HS-27A (cell line): ENCODE measurements at places on chromosomes 5 and 9.

GRCh38 chr5:20241351-20241750 is 253.4 kb upstream of the CDH18 start:
- no peak for DNase-seq

- DNase-seq = no peak
Measured at GRCh38 chr9:84880835-84881234, 211.3 kb downstream of the NTRK2 start.

DNA sequence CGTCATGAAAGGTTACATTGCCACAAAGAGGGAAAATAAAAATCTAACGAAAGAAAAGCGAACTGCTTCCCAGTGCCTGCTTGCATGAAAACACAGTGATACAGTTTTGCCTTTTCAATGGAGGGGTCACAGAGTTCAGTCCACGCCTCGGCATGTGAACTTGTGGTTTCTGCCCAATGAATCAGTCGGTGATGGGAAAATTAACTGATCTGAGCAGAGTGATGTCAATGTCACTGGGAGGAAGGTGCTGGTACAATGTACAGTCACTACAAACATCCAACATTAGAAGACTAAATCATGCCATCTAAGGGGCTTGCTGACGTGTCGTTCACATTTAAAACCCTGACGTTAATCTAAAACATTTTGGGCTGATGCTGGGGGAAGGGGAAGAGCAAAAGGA is 151.8 kb upstream of the MSX2 start:
- DNase-seq = no peak

DNA sequence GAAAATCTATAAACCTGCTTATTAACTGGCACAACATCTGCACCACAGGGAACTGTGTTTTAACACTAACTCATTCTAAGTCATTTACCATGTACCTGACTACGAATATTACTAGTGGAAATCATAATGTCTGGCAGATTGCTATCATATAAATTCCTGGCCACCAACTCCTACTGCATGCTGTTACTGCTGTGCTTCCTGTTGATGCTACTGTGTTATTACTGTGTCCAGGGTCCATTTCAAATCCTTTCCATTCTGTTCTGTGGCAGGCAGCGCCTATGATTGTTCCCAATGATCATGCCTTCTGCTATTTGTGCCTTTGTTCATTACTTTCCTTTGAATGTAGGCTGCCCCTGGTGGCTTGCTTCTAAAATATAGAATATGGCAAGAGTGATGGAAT is 4.7 kb upstream of the ZNF131 start:
- DNase-seq = no peak

DNA sequence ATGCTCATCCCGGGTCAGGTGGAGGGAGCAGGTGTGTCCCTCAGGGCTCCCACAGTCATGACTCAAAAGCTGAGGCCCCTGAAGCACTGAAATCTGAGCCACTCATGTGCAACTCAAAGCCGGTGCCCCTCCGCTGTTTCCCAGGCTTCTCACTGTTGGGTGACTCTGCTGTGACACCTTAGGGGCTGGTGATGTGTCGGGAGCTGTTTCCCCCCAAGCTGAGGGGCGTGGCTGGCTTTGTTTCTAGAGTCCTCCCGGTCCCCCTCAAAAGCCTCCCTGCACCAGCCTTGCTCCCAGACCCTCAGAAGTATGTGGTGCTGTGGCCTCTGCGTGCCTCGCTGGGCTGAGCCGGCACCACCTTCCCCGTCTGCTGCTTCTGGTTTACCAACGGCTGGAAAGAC is 39.7 kb downstream of the PLPP7 start:
- DNase-seq = no peak

DNA sequence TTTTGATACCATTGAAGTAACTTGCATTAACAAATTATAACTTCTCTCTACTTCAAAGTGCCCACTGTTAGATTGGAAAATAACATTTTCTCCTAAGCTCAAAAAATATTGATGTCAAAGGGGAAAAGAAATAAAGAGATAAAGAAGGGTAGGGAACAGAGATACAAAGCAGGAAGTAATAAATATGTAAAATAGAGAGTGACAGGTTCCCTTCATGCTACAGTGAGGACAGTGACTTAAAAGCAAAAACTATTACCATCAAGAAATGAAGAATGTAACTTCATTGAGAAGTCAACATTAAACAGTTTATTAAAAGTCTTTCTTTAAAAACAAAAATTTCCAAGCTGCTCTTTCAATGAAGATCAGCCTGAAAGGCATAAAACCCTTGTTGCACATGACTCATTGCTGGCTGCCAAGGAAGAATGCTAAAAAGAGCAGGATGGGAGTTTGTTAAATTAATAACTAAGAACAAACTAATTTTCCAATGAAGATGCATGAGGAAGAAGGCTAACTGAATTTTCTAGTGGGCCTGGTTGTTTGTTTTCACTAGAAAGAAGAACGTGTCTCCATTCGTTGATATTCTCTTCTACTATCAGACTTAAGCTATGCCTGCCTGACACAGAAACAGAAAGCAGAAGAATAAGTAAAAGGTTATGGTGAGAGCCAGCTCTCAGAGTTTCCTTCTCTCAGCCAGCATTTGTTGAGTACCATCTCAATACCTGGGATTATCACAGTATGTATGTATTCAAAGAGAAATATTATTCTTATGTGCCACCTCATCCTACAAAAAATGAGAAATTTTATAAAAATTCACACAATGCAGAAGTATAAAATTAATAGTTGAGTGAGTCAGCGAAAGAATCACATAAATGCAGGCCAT is 197.8 kb upstream of the NREP start:
- DNase-seq = no peak
